LNCaP clone FGC (cell line): ENCODE measurements at places on chromosomes 2 and 18.

- DNase-seq = no peak
These were observed 55.0 kb upstream of the DAPL1 start for GRCh38 chr2:158740127-158740526.

DNA sequence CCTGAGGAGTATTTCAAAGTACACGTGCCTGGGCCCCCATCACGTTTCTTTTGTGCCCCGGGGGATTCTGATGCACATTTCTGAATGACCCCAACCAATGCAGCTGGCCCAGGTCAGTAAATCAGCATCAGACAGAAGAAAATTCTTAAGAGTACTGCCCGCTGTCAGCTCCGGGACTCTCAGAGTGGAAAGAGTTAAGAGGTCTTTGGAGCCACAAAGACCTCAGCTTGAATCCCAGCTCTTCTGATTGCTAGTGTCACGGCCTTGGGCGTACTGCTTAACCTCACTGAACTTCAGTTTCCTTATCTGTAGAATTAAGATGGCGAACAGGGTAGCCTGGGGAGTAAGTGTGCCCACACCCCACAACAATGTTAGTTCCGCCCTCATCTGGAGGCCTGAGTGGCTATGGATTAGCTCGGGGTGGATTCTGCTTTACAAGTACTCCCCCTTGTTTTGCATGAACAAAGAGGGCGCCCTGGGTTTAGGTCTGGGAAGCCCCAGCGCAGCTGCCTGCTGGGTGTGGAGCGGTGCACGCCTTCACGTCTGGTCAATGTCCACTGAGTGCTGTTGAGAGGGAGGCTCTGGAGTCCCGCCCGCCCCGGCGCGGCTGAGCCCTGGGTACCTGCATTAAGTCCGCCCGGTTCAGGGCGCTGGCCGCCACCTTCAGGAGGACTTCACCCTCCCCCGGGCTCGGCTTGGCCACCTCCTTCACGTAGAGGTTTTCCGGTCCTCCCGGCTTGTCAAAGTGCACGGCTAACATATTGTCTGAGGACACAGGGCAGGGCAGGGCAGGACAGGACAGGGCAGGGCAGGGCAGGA is 858 bp downstream of the TP53I3 start:
- DNase-seq = peak; percentile 48

GRCh38 chr2:232336241-232336736 is 42.3 kb upstream of the ALPP start:
- no peak for DNase-seq

- peak; percentile 45 for DNase-seq
These were observed 209.6 kb downstream of the TWIST2 start for GRCh38 chr2:239057533-239057932.

GRCh38 chr2:203748331-203749126 is 42.1 kb downstream of the CD28 start:
- DNase-seq = no peak

DNA sequence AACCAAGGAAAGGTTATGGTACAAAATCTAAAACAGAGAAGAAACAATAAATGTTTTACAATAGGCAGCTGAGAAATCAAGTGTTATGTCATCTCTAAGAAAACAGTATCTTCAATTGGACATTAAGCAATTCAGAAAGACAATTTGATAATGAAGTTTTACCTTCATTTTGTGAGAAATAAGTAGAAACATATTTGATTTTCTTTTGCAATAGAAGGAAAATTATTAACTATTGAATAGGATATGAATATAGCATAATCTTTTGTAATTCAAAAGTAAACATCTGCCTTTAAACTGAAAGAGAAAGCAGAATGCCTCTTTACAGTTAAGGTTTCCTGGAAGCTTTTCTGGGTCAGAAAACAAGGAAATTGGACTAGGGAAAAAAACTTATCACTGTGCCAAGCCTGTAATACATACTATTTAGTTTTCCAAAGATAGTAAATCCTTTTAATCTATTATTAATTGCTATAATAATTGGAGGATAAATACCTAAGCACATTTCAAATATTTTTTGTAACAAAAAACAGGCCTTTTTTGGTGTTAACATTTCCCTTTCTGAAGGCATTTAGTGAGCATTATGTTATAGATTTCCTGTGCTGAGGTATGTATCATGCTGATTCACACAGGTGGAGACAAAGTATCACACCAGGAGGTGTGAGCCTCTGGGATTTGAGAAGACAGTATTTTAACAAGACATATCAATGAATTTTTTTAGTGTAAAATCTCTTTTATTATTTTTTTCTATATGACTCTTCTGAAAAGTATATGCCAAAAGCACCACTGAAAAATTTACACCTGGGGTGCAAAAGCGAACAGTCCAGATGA is 947.0 kb upstream of the CDH2 start:
- DNase-seq = no peak

DNA sequence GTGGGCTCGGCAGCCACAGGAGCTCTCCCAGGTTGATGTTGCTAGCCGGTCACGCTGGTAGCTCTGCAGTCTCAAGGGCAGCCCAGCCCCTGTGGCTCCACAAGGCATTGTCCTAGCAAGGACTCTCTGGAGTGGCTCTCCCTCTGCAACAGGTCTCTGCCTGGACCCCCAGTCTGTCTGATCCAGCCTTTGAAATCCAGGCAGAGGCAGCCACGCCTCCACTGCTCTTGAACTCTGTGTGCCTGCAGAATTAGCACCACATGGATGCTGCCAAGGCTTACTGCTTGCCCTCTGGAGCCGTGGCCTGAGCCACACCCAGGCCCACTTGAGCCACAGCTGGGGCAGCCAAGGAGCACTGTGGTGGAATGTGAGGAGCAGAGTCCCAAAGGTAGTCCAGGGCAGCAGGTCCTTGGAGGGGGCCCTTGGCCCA is 43.0 kb upstream of the FAHD2A start:
- no peak for DNase-seq

GRCh38 chr2:40102447-40102846 is 323.4 kb upstream of the THUMPD2 start:
- DNase-seq = no peak

DNA sequence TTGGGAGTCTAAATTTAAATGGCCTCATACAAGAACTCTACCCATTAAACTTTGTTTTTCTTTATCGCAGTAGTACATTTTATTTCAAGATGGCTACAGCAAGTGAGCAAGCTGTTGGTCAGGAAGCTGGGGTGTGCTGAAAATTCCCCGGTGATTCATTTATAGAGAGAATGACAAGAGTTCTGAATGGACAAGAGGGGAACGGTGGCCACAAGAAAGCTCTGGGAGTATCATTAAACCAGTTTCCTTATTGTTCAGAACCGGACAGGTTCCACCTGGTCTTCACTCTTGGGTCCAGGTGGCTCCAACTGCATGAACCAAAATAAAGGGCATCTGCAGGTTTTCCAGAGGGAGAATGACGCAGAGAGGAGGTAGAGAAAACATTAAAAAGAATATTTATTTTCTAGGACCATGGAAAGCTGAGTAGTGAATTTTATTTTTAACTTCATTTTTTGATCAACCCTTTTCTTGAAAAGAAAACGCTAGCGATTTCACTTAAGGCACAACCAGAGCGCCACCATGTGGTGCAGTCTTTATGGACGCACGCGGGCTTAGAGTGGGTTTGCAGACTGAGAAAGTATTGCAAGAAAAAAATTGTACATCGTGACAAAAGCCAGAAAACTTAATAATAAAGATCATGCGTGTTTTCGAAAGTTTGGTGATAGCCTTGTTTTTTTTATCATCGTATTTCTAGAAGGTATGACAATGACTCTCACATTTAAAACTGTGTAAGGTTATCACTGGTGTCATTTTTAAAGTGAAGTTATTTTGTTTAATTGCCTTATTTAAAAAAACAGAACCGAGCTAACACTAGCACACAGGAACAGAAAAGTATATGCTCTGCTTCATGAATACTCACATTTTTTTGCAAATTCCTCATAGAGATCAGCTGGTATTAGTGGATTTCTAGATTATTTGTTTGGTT is 97.9 kb upstream of the NOL4 start:
- DNase-seq = peak; percentile 21

- DNase-seq = no peak
These were observed 258.0 kb downstream of the DPP10 start for GRCh38 chr2:114700440-114700839.

DNA sequence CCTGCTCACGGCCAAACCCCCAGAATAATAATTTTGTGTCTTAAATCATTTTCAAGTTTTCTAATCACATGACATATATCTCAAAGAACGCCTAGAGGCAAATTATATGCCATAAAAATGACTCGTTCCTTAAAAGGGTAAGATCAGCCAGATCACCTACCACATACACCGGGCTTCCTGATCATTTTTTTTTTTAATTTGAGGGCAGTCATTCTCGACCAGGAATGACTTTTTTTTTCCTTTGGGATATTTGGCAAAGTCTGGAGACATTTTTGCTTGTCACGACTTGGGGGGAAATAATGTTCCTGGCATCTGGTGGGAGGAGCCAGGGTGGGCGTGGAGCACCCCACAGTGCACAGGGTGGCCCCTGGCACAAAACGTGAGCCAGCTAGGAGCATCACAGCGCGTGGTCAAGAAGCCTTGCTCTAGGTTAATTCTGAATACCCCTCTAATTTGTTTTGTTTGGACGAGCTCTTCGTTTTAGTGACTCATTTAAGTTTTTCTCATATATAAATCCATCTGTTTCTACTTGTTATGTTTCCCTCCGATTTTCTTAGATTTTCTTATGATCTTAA is 94.9 kb downstream of the TWIST2 start:
- DNase-seq = no peak

DNA sequence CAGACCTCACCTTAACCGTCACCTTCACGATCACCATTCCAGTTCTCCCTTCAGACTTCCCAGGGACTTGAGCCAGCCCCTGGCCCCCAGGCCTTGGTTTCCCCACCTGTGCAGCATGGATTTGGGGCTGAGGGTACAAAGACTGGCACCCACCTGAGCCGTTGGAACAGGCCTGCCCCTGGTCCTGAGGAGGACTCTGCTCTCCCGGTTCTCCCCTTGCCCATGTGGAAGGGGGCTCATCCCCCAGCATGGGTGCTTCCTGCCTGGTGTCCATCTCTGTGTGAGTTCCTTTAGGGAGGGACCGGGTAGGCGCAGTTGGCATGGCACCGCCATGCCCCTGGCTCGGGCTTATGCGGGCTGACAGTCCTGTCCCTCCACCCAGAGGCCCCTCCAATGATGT is 10.9 kb upstream of the GPR35 start:
- DNase-seq = no peak

- DNase-seq = no peak
These were observed 41.5 kb upstream of the EPC2 start for GRCh38 chr2:148602885-148603561.

GRCh38 chr2:132384491-132385151 is 32.0 kb upstream of the GPR39 start:
- no peak for DNase-seq

GRCh38 chr2:132797556-132797955 is 127.6 kb upstream of the LYPD1 start:
- DNase-seq = no peak
